Spinal cord (tissue), 10 donors: ENCODE measurements at places on chromosomes 2 and 18.

- DNase-seq, result peak; percentile 50
These were observed 191.6 kb upstream of the SLC14A2 start for GRCh38 chr18:45423659-45424058.

GRCh38 chr2:149329489-149330126, 779 bp upstream of the LYPD6 start:
- peak; percentile 33 for DNase-seq

- DNase-seq, result peak; percentile 85
These were observed 72.2 kb downstream of the DSC3 start for GRCh38 chr18:30970196-30970816.

DNA sequence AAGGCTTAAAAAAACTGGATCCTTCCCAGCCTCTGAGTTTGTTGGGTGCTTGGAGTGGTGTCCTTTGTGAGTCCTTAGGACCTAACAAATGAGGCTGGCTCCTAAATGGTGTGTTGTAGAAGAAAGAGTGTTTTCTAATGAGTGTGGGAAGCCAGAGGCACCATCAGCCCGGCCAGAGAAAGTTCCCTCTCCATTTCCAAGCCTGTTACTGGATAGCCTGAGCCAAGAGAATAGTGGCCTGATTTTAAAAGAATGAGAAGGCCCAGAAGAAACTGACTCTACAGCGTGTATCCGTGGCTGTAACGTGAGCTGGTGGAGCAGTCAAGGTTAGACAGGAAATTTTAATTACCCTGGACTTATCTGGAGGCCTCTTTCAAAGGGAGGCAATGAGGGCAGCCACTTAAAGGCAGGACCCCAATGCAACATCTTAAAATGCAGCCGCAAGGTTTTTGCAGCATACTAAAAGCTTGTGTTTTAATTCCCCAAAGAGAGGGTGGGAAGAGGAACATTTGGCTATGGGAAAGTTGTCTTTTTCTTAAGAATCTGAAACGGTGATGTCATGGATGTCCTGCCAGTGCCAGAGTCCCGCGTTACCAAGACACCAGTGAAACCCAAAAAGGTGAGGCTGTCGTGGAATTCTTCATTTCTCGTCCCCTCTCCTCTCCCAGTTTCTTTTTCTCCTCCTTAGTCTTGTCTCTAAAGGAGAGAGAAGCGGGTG, 4.6 kb downstream of the EFHD1 start:
- DNase-seq, result no peak

DNA sequence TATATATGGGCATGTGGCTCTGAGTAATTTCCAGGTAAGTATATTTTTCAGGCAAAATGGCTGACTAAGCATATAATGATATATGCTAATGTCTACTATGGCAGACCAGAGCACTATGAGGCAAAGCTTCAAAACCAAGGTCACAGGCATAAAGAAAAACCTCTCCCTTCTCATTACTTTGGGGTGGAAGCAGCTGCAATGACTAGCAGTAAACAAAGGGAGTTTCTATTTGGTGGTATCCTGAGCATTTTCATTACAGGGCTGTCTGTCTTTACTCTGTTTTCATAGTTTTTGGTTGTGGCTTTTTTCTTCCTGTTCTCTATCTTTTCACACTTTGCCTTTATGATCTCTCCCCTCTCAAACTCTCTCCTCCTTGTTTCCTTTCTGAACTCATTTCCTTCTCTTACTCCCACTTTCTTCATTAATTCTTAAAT, 15.6 kb downstream of the PDE6D start:
- peak; percentile 51 for DNase-seq

GRCh38 chr2:162127422-162127821, 24.6 kb downstream of the GCG start:
- DNase-seq, result no peak
